ENCODE measurements at places on chromosomes 5 and 9.

GRCh38 chr5:99030906-99031440 lies 102.2 kb upstream of the CHD1 start:
- DNase-seq = no peak

DNA sequence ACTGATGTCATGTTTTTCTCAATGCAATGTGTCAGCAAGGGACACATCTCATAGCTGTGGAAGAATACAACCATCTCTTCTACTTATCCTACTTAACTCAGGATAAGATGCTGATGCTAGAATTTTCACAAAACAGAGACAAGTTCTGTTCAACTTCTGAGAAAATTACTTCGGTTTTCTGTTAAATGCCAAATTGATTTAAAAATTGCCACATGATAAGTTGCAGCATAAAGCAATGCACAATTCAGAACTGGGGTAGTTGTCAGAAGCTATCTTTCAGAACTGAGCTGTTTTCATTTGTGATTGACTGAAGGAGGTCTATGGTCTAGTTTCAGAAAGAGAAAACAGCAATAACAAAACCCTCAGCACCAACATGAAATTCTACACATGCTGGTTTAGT lies 954.8 kb upstream of the C9orf72 start:
- no peak for DNase-seq

- no peak for DNase-seq
Observed at GRCh38 chr9:8155706-8156105, 356.1 kb upstream of the DMAC1 start.

- no peak for DNase-seq
Observed at GRCh38 chr5:121108725-121109124, 644.6 kb downstream of the PRR16 start.

- DNase-seq = no peak
Observed at GRCh38 chr5:35736280-35736679, 118.6 kb downstream of the SPEF2 start.

GRCh38 chr5:158014372-158014771 lies 155.4 kb upstream of the CLINT1 start:
- DNase-seq = peak; percentile 69

- DNase-seq = no peak
Observed at GRCh38 chr9:116236979-116237378, 83.4 kb downstream of the PAPPA start.

DNA sequence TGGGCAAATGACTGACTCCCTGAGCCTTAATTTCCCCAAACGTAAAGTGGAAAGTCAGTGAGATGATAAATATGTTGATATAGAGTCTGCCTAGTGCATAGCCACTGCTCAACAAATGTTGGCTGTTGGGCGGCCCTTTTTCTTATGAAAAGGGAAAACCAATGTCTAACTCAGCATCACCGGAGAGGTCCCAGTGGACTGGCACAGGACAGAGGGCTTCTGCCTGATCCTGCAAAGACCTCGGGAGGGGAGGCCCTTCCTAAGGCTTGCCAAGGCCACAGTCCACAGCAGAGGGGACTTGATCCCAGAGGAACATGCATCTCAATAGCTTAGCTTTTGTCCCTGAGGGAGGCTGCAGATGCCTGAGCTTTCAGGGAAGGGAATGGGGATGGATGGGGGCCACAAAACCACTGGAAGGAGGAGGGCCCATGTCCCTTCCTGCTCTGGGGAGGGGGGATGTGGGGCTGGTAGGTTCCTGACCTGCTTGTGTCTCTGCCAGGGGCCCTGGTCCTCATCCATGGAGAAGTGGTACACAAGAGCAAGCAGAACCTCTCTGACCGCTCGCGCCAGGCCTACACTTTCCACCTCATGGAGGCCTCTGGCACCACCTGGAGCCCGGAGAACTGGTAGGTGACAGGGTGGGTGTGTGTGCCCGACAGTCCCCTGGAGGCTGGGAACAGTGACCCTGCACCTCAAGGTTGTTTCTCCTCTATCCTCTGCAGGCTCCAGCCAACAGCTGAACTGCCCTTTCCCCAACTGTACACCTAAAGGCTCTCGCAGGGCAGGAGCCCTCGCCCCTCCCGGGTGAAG lies 6.3 kb downstream of the DOLK start:
- DNase-seq = no peak

GRCh38 chr5:113280541-113280940 lies 154.2 kb downstream of the TSSK1B start:
- no peak for DNase-seq

- peak; percentile 22 for DNase-seq
Observed at GRCh38 chr5:54900984-54901725, 84.2 kb downstream of the ESM1 start.

DNA sequence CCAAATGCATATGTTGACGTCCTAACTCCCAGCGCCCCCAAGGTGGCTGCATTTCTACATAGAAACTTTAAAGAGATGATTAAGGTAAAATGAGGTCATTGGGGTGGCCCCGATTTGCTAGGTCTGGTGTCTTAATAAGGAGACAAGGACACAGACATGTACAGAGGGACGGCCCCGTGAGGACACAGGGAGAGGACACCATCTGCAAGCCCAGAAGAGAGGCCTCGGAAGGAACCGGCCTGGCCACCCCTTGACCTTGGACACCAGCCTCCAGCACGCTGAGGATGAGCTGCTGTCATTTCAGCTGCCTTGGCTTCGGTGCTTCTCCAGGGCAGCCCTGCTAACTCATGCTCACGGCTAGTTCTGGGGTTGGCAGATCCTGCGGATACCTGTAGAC lies 73.2 kb downstream of the MRPL36 start:
- DNase-seq = no peak

GRCh38 chr9:33620738-33621439 lies 96.8 kb downstream of the ANKRD18B start:
- DNase-seq = peak; percentile 87

DNA sequence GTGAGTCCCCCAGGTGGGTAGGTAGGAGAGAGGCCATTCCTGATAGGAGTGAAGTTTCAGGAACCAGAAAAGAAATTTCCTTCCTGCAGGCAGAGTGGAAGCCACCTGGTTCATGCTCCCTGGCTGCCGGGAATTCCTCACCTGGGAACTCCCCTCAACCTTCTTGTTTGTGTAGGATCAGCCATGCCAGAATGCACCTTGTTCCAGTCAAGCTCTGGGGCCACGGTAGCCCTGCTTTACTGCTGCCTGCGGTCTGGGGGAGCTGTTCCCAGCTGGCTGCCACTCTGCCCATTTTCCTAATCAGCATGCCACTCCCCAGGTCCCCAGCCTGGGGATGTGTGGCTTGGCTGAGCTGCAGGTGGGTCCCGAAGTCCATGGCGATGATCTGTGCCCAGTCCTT lies 18.7 kb upstream of the B4GALT1 start:
- no peak for DNase-seq

GRCh38 chr9:106322706-106323245 lies 540.2 kb upstream of the ZNF462 start:
- DNase-seq = no peak

DNA sequence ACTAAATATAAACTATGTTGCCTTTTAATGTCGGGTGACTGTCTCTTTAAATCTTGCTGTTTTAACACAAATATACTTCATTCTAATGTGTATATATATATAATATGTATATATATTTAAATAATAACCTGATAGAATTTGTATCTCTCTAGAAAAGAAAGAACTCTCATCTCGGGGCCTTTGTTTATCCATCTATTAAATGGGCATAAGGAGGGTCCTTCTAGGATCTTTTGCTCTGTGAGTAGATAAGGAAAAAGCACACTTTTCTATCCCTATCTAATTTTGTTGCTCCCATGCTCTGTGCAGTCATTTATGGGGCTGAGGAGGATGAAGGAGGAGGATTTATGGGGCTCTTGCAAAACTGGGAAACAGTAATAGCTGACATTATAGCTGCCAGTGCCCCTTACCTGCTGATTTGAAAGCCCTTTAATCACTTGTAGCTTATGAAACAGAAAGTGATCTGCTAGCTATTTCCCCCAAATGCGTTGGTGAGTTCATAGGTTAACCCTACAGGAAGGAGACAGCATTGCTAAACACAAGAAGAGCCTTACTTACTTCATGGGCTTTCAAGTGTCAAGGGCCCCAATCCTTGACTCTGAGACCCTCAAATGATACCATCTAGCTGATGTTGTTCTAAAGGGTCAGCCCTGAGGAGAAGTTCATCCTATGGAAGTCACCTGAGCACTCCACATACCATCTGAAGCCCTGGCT lies 5.8 kb upstream of the PPARGC1B start:
- no peak for DNase-seq

DNA sequence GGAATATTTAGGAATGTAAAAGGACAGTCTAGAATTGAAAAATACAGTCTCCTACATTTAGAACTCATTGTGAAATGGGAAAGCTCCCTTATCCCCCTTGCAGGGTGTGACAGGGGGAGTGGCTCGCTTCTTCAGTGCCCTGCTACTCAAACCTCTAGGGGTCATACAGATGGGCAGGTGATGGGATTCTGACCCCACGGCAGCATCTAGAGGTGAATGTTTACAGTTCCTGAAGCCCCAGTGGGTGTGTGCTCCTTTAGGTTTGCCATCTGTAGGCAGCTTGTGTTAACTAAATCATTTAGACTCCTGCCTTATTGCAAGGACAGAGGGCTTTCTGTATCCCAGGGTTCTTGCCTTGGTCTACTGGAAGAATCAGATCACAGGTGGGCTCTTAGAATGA lies 271.0 kb upstream of the MPDZ start:
- DNase-seq = no peak

DNA sequence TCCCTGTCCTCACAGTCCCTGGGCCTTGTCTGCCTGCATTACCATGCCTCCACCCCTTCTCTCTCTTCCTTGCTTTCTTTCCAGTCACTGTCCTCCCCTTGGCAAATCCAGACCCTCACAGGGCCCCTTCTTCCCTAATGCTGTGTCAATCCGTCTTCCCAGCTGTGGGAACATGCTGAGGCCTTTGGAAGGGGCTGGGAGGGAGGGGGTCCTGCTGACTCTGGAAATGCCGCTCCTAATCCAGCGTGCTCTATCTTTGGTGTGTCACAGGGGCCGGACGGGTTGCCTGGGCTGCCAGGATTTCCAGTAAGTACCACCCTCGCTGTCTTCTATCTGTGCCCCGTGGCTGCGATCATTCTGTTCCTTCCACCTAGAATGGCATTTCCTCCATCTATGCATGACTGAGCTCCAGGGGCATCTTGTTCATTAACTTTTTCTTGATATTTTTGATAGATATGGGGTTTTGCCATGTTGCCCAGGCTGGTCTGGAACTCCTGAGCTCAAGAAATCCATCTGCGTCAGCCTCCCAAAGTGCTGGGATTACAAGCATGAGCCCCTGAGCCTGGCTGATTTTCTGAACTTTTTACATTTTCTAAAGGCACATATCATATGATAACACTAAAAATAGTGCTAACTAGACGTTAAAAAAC lies 64.5 kb upstream of the TGFBR1 start:
- DNase-seq = no peak
